Right atrium auricular region (tissue), 2 donors: ENCODE measurements at places on chromosomes 4 and X. TPM values are rescaled to one million over a fixed set of nuclear protein-coding genes. Genes with fewer than 3 reads are reported as not detected.

DNA sequence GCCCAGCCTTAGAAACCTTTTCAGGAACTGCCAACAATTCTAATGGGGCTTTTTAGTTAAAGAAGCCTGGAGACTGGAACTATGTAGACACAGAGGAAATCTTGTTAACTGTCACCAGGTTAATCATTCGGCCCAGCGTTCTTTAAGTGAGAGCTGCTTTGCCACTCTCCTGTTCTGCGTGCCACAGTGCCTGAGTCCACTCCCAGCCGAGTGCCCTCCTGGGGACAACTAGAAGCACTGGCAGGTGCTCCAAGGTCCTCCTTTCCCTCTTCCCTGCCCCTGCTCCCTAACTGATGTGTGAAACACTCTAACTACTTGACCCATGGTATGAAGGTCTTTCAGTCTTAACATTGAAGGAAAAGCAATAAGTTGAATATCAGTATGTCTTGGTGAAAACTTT lies 151.2 kb upstream of the TLL1 start:
- no peaks in the 10 kb centered on the region for H3K27me3 ChIP-seq
- no peaks in the 10 kb centered on the region for H3K36me3 ChIP-seq

DNA sequence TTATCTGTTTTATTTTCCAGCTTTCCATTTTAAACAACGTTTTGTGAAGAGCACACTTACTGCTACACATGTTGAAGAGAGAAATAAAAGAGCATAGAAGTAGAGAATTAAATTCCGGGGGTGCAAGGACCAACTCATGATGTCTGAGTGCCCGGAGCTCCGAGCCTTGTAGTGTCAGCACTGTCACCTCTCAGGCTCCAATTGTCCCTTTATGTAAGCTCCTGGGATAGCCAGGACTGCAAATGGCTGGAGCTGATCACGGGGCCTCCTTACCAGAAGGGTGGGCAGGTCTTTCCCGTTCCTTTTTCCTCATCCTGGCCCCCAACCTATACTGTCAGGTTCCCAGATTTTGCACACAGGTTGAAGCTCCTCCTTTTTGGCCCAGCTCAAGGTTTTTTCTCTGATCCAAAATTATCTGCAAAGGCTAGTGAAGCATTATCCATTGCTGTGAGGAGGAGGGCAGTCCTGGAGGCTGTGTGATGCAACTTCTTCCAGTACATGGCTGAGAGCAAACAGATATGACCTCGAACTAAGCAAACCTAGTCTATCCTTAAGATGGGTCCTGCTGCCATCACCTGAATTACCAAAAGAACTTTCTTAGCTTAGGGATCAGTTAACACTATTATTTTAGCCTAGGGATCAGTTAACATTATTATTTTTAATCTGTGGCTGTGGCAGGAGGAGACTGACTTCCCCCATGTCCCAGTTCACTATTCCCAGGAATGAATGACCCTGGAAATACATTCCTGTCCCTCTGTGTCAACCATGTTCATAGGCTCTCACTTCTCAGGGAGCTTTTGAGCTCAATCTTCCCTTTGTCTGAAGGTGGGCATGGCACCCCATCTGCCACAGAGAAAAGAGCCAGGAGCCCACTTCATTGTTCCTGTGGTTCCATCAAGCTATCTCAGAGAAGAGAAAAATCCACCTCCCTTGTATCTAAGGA lies at the start of gene FGG:
TSS of gene FGG (minus strand) at position 185 of the 943 bp plus-strand sequence. CDS start at position 138, 47 bp downstream.
- H3K27ac ChIP-seq = no peak within 1 kb of the TSS
- H3K4me3 ChIP-seq = no peak within 1 kb of the TSS
- H3K36me3 ChIP-seq = no peaks in the 10 kb centered on the region
- H3K4me1 ChIP-seq = no peaks in the 10 kb centered on the region
- H3K27me3 ChIP-seq = no peaks in the 10 kb centered on the region
- no peak for DNase-seq

DNA sequence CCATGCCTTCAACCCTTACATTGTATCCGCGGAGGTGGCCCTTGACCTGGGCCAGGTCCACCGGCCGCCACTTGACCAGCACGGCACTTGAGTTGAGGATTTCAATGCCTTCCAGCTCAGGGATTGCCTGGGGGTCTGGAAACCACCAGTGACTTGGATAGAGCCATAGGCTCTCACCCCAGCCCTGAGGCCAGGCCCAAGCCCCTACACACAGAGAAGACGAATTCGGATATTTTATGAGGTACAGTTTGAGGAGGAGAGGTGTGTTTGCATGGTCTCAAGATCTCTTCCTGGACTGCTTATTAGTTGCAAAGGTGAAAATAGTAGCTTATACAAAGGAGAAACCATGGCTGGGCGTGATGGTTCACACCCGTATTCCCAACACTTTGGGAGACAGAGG lies 20.3 kb downstream of the L1CAM start:
- H3K4me1 ChIP-seq = no peaks in the 10 kb centered on the region
- no peak for DNase-seq
- no peak overlapping the region for H3K27ac ChIP-seq
- no peak overlapping the region for H3K4me3 ChIP-seq

DNA sequence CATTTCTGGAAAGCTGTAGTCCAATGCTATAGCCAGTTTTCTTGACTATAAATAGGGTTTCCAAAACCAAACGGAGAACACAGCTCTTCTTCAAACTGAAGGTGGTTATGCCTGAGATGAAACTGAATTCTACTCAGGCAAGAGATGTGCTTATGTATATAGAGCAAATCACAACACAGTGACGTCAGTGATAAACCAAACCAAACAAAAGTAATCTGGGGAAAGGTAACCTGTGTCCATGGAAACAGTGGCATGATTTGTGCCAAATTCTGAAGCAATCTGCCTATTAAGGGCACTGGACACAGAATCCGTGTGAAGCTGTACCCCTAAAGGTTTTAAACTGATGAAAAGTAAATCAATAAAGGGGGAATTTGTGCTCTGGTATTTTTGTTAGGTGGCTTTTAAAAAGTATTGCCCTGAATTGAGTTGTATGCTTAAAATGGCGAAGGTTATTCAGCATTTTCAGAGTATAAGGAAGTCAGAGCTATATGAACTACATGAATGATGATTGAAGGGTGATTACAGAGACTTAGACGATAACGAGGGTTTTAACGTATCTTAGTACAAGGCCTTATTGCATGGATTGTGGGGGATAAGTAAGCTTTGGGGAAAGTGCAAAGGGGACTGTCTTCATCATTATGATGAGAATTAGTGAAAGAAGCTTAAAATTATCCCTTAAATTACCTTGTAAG lies 38.6 kb downstream of the NPY5R start:
- no peaks in the 10 kb centered on the region for H3K4me1 ChIP-seq
- no peaks in the 10 kb centered on the region for H3K36me3 ChIP-seq
- no peak overlapping the region for H3K4me3 ChIP-seq
- no peak for DNase-seq
- no peaks in the 10 kb centered on the region for H3K27me3 ChIP-seq

- no peaks in the 10 kb centered on the region for H3K27me3 ChIP-seq
- H3K4me3 ChIP-seq = no peak overlapping the region
- no peaks in the 10 kb centered on the region for H3K36me3 ChIP-seq
- DNase-seq = no peak
- no peaks in the 10 kb centered on the region for H3K4me1 ChIP-seq
Measured at GRCh38 chr4:144402176-144402575, 243.8 kb upstream of the HHIP start.

DNA sequence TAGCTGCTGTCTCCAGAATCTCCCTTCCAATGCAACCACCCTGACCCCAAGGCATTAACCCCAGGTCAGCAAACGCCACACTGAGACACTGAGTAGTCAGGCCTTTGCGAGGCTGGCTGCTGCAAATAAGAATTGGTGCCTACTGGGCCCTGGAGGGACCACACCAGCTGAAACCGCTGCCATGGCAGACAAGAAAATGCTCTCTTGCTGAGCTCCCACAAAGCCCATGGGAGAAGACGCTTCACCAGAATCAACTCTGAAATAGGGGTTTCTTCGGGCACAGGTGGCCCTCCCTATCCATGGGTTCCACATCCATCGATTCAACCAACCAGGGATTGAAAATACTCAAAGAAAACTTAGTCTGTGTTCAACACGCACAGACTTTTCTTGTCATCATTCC lies 26.7 kb upstream of the CRMP1 start:
- H3K4me3 ChIP-seq = no peak overlapping the region
- H3K4me1 ChIP-seq = no peaks in the 10 kb centered on the region
- DNase-seq = no peak
- no peak overlapping the region for H3K27ac ChIP-seq
- H3K27me3 ChIP-seq = no peaks in the 10 kb centered on the region

Gene SMARCA1
- 35.2 TPM for total RNA-seq

Gene CT45A10
- total RNA-seq = not detected
